ENCODE measurements at places on chromosomes 6 and 20.

GRCh38 chr20:9616455-9616805 is 102.0 kb downstream of the LAMP5 start:
- no peak for DNase-seq

GRCh38 chr20:36562724-36563123 is 10.7 kb upstream of the TGIF2 start:
- no peak for DNase-seq

DNA sequence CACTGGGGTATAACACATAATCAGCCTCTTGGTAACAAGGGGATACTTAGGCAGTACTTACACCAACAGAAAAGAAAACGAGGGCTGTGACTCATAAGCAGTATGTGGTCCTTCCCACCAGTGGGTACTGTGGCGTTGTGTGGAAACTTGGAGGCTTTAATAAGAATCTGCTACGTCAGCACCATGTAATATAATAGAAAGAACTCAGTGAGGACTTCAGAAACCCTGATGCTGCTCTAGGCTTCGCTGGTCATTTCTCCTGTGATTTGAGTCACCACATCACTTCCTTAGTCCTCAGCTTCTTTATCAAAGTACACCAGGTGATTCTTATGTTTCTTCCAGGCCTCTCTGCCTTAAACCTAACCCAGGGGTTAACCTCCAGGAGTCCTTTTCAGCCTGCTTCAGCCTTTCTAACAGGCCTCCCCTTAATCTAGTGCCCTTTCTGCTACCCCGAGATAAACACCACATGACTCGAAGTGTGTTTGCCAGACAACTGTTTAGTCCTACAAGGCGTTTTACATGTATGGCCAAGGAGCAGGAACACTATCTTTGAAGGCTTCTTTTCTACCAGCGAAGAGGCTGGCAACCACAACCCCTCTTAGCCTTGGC is 68.5 kb downstream of the FYN start:
- DNase-seq: peak; percentile 41

- DNase-seq: no peak
These were observed 50.5 kb upstream of the SPDEF start for GRCh38 chr6:34606477-34607265.

DNA sequence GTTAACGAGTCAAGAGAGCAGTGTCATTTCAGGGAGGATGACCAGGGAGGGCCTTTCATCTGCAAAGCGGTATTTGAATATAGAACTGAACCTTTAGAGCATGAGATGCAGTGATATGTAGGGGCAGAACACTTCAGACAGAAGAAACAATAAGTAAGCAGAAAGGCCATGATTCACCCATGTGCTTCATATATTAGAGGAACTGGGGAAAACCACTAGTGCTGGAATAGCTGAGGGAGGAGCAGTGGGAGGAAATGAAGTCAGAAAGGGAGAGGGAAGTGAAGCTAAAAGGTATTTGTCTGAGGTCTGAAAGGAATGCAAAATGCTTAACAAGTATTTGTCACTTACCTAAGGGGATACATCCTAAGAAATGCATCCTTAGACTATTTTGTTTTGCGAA is 391.2 kb downstream of the ADGRB3 start:
- DNase-seq: no peak

GRCh38 chr20:34747479-34747878 is 43.3 kb downstream of the TP53INP2 start:
- no peak for DNase-seq

DNA sequence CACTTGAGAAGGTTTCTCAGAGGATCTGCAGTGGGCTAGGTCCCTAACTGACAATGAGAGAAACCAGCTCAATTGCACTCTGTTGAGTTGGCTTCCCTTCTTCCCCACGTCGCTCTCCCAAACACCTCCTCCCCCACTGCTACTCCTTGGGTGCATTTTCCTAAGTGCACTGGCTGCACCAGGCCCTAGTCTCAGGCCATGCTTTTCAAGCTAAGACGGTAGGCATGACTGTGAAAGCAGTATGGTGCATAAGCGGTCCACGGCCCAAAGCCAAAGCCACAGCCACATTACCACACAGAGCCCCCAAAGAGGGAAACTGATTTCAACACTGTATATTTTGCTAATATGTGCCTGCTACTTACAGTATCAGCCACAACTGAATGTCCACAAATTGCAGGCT is 62.1 kb upstream of the RBM24 start:
- DNase-seq: no peak

Measured in stimulated activated CD8-positive, alpha-beta memory T cell treated with anti-CD3 and anti-CD28 coated beads, Interleukin-7, amount 100 ng/mL, for 1 hour (primary cell).